ENCODE measurements at places on chromosomes 12 and 14.

DNA sequence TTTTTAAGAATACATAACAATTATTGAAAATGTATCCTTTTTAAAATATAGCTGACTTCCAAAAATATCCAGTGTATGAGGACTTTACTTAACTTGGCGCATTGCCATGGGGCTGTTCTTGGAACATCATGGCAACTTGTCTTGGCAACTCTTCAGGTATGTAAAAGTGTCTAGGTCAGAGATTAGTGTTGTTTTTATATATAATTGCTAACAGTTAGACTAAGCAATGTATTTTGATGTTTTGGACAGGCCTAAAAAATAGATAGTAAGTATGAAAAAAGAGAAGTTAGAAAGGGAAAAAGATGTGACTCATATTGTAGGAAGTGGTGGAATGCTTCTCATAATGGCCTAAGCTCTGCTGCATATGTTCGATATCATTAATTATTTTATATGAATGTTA is 70.9 kb downstream of the MON2 start:
- no peak overlapping the region for H3K27ac ChIP-seq
- H3K4me3 ChIP-seq, result no peak overlapping the region
- H3K4me1 ChIP-seq, result no peaks in the 10 kb centered on the region
- no peaks in the 10 kb centered on the region for H3K36me3 ChIP-seq
- DNase-seq, result no peak

GRCh38 chr14:74438351-74438915 is 12.4 kb upstream of the SYNDIG1L start:
- no peak overlapping the region for H3K27ac ChIP-seq
- H3K36me3 ChIP-seq, result no peaks in the 10 kb centered on the region
- H3K27me3 ChIP-seq, result no peaks in the 10 kb centered on the region
- peak; percentile 84 for DNase-seq
- H3K4me3 ChIP-seq, result no peak overlapping the region

GRCh38 chr12:32566663-32567295 is 112.3 kb upstream of the DNM1L start:
- no peak overlapping the region for H3K27ac ChIP-seq
- DNase-seq, result peak; percentile 30
- no peaks in the 10 kb centered on the region for H3K27me3 ChIP-seq
- H3K36me3 ChIP-seq, result no peaks in the 10 kb centered on the region
- H3K4me1 ChIP-seq, result peaks cover 4% of the 10 kb centered on the region

DNA sequence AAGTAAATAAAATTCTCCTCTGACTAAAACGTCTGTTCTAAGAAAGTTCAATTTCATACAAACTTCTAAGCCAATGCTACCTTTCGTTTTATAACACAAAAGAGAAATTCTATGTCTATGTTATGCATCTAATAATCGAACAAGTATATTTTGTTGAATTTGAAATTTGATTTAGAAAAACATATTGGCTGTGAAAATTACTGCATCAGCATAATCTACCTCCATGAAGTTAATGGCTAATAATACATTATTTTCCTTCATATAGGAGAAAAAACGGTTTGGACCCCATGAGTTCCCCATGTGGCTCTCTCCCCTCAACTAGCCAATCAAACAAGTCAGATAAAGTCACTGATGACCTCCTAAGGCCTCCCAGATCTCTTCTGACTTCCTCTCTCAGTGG is 106.5 kb downstream of the KCNH5 start:
- DNase-seq, result no peak
- no peak overlapping the region for H3K4me3 ChIP-seq
- no peaks in the 10 kb centered on the region for H3K27me3 ChIP-seq
- no peaks in the 10 kb centered on the region for H3K36me3 ChIP-seq
- H3K27ac ChIP-seq, result no peak overlapping the region

GRCh38 chr12:122051231-122051876 is 27.2 kb upstream of the MLXIP start:
- H3K27me3 ChIP-seq, result no peaks in the 10 kb centered on the region
- no peak overlapping the region for H3K4me3 ChIP-seq
- no peaks in the 10 kb centered on the region for H3K36me3 ChIP-seq
- H3K27ac ChIP-seq, result no peak overlapping the region
- DNase-seq, result no peak

DNA sequence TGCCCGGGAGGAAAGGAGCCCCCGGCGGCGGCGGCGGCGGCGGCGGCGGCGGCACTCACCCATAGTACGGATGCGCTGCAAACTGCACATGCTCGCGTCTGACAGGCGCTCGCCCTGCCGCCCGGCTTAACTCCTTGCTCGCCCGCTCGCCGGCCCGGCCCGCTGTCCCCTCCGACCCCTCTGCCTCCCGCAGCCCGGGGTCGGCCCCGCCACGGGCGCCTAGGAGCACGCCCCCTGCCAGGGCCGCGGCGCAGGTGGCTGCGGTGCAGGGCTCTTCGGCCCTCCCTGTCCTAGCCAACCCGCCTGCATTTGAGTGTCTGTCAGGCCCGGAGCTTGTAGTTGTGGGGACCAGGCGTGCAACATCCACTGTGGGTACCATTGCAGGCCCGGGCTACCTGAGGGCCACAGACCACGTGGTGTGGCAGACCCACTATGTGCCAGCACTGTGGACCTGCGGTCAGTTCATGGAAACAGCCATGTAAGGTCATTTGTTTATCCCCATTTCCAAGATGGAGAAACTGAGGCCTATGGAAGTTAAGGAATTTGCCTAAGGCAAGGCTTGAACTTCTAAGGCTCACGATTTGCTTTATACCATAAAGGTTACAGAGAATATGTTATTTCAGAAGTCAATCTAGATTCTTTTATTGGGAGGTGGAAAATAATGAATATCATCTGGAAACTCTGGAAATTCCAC is 17.6 kb upstream of the PLEKHH1 start:
- H3K36me3 ChIP-seq, result no peaks in the 10 kb centered on the region
- no peak overlapping the region for H3K27ac ChIP-seq
- H3K4me3 ChIP-seq, result no peak overlapping the region
- H3K4me1 ChIP-seq, result no peaks in the 10 kb centered on the region
- peaks cover 14% of the 10 kb centered on the region for H3K27me3 ChIP-seq

- no peaks in the 10 kb centered on the region for H3K27me3 ChIP-seq
These were observed 37.8 kb downstream of the TMX1 start for GRCh38 chr14:51277753-51278415.

GRCh38 chr12:31967539-31967938 is 8.3 kb downstream of the RESF1 start:
- H3K27me3 ChIP-seq, result no peaks in the 10 kb centered on the region
- H3K4me3 ChIP-seq, result no peak overlapping the region
- peaks cover 2% of the 10 kb centered on the region for H3K36me3 ChIP-seq

- H3K27me3 ChIP-seq, result no peaks in the 10 kb centered on the region
- no peaks in the 10 kb centered on the region for H3K36me3 ChIP-seq
- peak; percentile 47 for DNase-seq
These were observed 2.8 kb downstream of the LRRC74A start for GRCh38 chr14:76829013-76829365.

GRCh38 chr12:53456654-53457366 is 4.9 kb downstream of the PCBP2 start:
- no peaks in the 10 kb centered on the region for H3K27me3 ChIP-seq
- DNase-seq, result no peak
- H3K4me1 ChIP-seq, result peaks cover 4% of the 10 kb centered on the region

DNA sequence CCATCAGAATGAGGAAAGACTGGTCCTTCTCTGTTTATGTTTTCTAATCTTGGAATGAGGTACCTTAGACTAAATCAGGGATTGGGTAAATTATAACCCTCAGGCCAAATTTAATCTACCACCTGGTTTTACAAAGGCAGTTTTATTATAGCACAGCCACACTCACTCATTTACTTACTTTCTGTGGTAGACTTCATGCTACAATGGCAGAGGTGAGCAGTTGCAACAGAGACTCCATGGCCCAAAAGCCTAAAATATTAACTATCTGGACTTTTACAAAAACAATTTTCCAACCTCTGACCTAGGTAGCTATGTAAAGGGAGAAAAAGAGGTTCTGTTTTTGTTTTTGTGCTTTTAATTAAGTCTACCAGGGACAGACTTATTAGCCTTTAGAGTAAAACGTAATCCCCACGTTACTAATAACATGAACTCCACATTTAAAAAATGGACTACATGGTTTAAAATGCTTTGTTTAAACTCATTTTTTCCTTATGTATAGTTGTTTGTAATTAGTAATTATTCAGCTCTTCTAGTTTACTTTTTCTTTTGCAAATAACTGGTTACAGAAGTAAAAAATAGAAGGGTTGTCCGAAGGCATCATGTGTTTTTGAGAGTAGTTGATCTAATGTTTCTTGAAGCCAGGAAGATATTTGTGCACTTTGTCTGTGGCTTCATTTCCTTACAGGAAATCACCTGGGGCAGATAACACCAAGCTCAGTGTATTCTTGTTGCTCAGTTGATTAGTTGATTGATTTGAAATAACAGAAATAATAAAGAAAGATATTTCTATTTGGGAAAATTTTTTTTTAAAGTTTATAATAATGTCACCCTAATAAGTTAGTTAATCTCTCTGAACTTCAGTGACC is 57.6 kb upstream of the ATP2B1 start:
- DNase-seq, result no peak
- no peaks in the 10 kb centered on the region for H3K4me1 ChIP-seq
- no peaks in the 10 kb centered on the region for H3K27me3 ChIP-seq
- no peaks in the 10 kb centered on the region for H3K36me3 ChIP-seq
- no peak overlapping the region for H3K27ac ChIP-seq
- H3K4me3 ChIP-seq, result no peak overlapping the region

DNA sequence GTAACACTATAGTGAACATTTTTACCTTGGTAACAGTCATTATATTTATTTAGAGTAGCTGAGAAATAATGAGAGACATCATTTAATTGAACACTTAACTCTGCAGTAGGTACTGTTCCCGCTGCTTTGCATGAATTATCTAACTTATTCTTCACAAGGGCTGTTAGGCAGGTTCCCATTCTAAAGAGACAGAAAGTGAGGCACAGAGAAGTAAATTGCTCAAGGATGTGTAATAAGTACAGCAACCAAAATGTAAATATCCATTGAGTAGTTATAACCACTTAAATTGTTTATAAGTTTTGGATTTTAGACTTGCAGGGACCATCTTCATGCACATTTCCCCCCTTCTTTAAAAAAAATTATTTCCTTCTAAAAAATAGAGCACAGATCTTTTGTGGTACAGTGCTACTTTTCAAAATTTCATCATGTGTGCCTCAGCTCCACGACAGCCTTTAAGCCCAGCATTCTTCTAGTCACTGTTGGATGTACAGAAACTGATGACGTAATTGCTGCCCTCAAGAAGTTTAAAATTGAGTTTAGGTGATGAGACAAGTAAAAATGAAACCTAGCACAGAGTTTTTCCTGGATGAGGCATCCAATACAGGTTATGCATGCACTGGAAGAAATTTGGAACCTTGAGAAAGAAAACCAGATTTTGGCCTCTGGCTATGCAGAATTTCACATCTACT is 6.0 kb upstream of the MANSC4 start:
- no peaks in the 10 kb centered on the region for H3K36me3 ChIP-seq
- H3K27me3 ChIP-seq, result no peaks in the 10 kb centered on the region

DNA sequence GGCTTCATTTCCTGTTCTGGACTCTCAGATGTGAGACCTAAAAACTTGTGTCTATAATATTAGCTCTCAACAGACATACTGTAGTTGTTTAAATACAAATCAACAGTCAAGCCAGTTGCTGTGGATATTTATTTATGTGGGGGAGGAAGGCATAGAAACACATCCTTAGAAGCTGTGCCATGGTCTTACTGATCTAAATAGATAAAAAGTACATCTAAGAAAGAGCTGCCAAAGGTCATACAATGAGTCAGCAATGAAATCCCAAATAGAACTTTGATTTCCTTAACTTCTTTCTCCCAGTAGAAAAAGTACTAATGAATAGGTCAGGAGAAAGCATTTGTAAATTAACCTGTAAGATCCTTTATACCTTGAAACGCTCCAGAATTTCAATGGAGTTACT is 185.1 kb downstream of the AKAP6 start:
- H3K27me3 ChIP-seq, result no peaks in the 10 kb centered on the region
- DNase-seq, result no peak
- H3K4me1 ChIP-seq, result no peaks in the 10 kb centered on the region
- H3K36me3 ChIP-seq, result no peaks in the 10 kb centered on the region
- no peak overlapping the region for H3K4me3 ChIP-seq
- no peak overlapping the region for H3K27ac ChIP-seq

DNA sequence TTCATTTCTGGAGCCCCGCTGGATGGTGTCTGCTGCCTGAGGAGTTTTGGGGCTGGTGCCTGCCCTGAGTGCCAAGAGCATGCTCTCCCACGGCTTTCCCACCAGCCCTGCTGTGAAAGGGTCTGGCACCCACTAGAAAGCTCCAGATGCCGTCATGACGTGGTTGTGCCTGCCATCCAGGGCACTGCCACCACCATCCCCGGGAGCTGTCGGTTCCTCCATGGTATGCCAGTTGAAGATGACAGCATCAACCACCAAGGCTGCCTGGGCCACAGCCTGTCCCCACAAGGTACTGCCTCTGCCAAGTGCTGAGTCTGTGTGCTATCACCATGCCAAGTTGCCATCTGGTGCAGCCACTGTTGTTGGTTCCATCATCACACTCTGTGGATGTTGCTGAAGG is 85.9 kb downstream of the TTC8 start:
- H3K27me3 ChIP-seq, result no peaks in the 10 kb centered on the region
- no peaks in the 10 kb centered on the region for H3K36me3 ChIP-seq
- H3K27ac ChIP-seq, result no peak overlapping the region

DNA sequence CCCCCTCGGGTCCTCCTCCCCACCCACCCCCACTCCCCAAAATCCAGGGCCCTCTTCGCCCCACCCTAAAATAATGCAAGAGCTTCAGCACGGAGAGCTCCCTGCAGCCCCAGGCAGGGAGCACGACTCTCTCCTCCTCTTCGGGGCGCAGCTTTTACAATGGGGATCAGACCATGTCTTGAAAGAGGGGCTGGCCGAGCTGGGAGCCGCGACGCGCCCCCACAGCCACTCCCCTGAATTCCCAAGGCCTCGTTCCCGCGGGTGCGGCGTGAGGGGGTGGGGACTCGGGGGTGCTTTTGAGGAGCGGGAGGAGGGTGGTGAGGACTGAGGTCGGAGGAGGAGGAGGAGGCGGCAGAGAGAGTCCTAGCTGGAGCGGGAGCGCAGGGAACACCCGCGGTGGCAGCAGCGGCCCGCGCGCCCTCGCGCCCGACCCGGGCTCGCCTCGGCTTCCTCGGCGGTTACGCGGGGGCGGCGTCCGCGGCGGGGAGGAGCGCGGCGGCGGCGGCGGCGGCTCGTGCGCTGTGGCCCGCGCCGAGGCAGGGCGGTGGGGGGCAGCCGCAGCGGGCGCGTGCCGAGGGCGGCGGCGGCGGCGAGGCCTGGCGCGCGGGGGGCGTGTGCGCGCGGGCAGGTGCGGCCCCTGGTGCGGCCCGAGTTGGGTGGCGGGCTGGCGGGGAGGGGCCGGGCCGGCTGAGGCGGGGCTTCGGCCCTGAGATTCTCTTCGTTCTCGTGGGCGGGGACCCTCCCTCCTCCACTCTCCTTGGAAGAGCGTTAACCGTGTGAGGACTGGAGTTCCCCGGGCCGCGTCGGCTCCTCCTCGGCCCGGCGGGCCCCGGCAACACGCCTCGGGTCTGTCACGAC is at the start of gene ANKS1B:
TSS of gene ANKS1B (minus strand) at position 666 of the 858 bp plus-strand sequence. CDS start 699 bp downstream, outside the sequence.
- peak; percentile 63 for DNase-seq
- H3K36me3 ChIP-seq, result no peaks in the 10 kb centered on the region
- peaks cover 4% of the 10 kb centered on the region for H3K27me3 ChIP-seq
- peaks cover 4% of the 10 kb centered on the region for H3K4me1 ChIP-seq
- peak within 1 kb of the TSS; percentile 32 for H3K4me3 ChIP-seq

DNA sequence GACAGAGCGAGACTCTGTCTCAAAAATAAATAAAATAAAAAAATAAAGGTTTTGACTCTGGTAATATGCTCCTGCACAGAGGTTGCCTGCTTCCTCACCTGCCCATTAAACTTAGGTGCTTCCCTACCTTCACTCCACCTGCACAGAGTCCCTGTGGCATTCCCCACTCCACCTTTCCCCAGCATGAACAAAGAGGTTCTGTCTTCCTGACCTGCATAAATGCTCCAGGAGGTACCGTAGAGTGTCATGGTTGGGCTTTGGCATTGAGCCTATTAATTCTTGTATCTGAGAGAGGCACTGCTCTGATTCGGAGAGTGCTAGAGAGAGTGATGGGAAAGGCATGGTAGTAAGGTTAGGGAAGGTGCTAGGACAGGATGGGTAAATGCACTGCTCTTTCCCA is 6.3 kb downstream of the ARHGAP9 start:
- H3K4me1 ChIP-seq, result peaks cover 8% of the 10 kb centered on the region
- peaks cover 25% of the 10 kb centered on the region for H3K27me3 ChIP-seq
- H3K27ac ChIP-seq, result no peak overlapping the region
- H3K4me3 ChIP-seq, result no peak overlapping the region
